ENCODE measurements at places on chromosomes 1 and 21.

- DNase-seq = no peak
Measured at GRCh38 chr1:66764994-66765578, 12.8 kb downstream of the DYNLT5 start.

DNA sequence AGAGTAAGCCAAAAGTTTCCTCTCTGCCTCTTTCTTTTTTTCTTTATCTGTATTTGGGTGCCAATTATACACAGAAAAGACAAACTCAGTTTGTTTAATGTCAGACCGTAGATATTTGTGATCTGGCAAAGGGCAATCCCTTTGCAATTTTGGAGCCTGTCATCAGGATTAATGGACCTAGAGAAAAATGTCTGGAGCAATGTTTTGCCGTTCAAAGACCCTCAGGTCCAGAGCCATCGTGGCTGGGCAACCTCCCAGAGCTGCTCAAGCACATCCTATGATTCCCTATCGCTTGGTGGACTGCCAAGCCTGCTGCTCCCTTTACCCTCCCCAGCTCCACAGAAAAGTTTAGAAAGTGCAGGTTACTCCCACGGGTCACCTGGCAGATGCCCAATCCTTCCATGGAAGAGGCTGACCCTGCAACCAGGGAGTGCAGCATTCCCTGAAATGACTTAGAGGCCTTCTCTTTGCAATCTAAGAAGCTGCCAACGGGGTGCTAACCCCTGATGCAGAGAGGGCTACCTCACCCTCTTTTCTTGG lies 112.5 kb upstream of the NGF start:
- DNase-seq = no peak

DNA sequence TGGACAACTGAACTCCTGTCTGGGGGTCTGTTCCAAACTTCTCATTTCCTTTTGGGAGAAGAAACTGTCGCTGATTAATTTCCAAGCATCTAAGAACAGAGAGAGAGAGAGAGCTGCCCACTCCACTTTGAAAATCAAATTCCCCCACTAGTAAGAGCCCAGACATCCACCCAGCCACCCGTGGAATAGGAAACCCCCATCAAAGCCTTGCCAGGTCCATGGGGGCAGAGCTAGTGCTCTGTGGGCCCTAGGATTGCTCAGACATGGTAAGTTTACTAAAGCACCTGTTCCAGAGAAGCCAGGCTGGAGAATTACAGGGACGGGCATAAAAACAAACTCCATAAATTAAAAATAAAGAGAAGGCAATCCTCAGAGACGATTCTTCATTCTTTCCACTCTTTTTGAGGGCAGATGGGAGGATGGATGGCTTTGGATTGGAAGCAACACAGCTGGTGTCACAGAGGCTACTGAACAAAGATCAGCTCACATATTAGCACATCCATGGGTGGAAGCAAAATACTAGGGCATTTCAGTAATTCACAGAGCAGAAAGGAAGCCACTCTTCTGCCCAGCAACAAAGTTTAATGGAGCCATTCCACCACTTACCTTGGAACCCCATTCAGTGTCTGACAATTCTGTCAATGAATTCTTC lies 103.9 kb downstream of the COLGALT2 start:
- no peak for DNase-seq

DNA sequence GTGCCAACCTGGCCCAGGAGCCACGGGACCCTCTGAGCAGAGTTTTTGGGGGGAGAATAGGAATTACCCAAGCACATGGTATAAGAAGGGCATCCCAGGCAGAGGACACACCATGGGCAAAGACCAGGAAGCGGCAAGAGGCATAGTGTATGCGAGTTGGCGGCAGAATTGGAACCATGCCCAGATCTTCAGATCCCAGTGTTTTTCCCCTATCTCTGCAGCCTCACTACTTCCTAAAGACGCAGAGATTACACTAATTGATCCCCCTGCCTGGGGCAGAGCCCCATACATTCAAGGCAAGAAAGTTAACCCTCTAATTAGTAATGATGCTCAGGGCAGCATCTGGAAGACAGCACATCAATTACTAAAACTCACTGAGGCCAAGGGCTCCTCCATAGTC lies 48.2 kb downstream of the SYT2 start:
- DNase-seq = no peak

- DNase-seq = no peak
Measured at GRCh38 chr1:112464501-112464900, 44.3 kb upstream of the WNT2B start.

- DNase-seq = no peak
Measured at GRCh38 chr1:230112131-230112701, 45.2 kb downstream of the GALNT2 start.

GRCh38 chr1:53242381-53242780 lies 4.1 kb upstream of the MAGOH start:
- DNase-seq = no peak

- DNase-seq = no peak
Measured at GRCh38 chr1:55427606-55428005, 212.4 kb upstream of the USP24 start.

GRCh38 chr1:93140106-93140505 lies 40.1 kb downstream of the TMED5 start:
- no peak for DNase-seq

- DNase-seq = peak; percentile 34
Measured at GRCh38 chr1:16888860-16889816, 6.6 kb upstream of the RNU1-2 start.

GRCh38 chr1:20048563-20048962 lies 21.4 kb upstream of the PLA2G5 start:
- DNase-seq = no peak

DNA sequence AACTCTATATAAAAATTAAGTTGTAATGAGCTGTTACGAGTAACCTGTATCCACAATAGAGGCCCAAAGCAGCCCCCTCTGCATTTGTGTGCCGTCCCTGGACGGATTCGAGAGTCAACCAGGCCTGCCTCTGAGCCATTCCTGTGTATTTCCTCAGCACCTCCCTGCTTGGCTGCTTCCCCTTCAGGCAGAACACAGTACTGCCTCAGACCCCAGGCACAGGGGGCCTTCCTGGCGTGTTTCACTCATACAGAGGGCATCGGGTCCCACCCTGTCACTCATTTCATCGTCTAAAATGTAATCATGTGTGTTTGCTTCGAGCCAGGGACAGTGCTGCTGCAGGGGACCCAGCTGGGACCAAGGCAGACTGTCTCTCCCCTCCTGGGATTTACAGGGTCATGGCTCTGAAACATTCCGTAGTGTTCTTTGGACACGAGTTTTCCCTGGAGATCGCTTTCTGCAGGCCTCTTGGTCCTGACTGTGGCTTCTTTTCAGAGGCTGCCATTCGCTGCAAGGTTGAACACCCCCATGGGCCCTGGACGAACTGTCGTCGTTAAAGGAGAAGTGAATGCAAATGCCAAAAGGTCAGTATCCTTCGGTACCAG lies 19.4 kb downstream of the LGALS8 start:
- DNase-seq = no peak

- no peak for DNase-seq
Measured at GRCh38 chr1:55815745-55816455, 600.7 kb upstream of the USP24 start.

DNA sequence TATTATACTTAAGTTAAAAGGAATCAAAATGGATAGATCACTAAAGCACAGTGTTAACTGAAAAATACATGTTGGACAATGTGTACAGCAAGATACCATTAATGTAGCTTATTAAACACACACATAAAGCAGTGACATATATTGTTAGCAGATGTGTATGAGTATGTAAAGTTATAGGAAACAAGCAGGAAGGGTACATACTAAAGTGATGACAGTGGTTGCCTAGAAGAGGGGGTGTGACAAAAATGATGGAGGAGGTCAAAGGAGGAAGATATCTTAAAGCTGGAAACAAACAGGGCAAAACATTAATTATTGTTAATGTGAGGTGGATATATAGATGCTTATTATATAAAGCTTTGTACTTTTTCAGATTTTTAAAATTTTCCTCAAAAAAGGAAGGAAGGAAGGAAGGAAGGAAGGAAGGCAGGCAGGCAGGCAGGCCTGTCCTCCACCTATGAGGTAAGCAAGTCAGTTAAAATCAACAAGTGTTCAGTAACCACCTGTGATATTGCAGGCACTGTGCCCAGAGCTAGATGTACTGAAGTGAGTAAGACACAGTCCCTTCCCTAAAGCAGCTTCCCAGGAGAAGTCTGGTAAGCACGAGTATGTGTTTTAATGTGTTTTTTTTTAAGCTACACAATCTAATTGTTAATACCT lies 252.9 kb upstream of the NR5A2 start:
- no peak for DNase-seq

DNA sequence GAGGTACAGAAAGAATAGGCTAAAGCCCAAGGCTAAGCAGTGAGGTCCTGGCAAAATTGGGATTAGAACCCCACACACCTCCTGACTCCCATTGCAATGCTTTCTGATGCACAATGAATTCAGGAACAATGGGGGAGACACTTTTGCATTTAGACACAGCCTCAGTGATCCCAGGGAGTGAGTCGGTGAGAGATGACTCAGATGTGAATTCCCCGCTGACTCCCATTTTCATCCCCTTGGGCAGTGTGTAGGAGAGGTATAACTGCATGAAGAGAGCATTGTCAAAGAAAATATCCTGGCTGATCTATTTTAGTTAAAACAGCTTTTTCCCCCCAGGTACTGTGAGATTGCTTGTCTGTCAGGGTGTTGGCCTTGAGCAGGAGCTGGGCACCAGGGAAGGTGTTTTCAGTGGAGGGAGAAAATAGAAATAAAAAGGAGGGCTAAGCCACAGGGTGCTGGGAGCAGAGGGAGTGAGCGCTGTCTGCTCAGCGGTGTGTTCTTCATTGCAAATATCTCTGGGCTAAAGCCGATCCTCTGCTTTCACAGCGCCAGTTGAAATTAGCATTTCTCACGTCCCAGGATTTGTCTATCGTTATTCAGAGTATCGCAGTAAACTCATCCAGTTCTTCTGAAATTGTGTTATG lies 247.7 kb upstream of the PTBP2 start:
- no peak for DNase-seq

- DNase-seq = no peak
Measured at GRCh38 chr1:224189561-224189960, 6.5 kb downstream of the DEGS1 start.

DNA sequence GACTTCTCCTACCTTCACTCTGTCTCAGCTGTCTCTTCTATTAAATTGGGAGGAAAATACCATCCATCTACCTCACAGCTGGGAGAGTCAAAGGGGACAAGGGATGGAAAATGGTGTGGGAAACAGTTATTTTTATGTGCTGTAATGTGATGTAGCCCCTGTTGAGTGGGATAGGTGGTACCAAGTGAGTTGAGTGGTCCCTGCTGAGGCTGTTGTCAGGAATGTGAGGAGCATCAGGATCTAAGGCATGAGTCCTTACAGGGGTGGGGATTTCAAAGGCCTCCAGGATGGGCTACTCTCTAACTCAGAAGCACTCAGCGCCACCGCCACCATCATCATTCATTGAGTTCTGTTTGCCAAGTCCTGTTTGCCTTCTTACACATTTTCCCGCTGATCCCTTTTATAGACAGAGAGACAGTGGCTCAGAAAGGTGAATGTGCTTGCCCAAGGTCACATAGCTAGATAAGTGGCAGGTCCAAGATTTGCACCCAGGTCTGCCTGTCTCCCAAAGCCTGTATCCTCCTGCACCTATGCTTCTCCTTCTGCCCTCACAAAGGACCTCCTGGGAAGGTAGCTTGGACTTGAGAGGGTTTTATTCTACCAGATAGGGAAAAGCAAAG lies 4.6 kb upstream of the ID3 start:
- no peak for DNase-seq

- DNase-seq = no peak
Measured at GRCh38 chr1:219906924-219907771, 21.2 kb downstream of the SLC30A10 start.

- DNase-seq = no peak
Measured at GRCh38 chr1:202588503-202589189, 121.6 kb downstream of the SYT2 start.

GRCh38 chr1:50829014-50829958 lies 130.8 kb downstream of the FAF1 start:
- DNase-seq = no peak

DNA sequence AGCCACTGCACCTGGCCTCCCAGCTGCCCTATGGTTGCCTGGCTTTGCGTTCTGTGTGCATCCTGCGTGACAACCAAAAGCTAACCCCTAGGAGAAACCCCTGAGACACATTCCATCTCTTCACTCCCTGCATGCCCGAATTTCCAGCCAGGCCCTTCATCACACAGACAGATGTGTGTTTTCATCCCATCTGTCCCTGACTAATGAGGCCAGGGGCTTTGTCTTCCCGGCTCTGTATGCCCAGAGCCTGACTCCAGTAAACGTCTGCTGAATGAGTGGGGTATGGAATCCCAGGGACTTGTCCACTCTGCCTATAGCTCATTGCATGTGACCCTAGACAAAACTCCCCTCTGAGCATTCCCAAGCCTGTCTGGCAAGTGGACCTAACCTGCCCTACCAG lies 9.6 kb downstream of the ESPN start:
- DNase-seq = no peak

DNA sequence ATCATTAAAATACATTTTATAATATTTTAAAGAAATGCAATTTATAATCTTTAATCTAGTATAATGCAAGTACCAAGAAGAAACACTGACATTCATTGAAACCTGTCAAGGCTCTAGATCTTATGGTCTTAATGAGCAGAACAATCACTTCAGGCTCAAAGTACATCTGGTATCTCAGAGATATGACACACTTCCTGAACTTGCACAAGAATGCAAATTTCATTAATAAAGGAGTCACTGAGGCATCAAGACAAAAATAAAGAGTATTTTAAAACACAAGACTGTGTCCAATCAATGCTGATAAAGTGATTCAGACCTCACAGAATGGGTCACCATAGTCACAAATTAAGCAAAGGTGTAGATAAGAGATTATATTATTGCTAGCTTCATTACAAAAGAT lies 178.1 kb downstream of the AK5 start:
- no peak for DNase-seq

DNA sequence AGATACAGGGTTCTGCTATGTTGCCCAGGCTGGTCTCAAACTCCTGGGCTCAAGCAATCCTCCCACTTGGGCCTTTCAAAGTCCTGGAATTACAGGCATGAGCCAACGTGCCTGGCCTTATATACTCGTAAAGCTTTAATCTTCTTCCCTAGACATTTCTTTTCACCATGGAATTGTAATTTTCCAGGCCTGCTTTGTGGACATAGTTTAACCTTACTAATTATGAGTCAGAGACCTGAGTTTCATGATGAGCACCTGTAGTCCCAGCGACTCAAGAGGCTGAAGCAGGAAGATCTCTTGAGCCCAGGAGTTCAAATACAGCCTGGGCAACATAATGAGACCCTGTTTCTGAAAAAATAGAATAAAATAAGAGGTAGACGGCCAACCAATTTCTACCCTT lies 12.3 kb downstream of the PATJ start:
- no peak for DNase-seq

DNA sequence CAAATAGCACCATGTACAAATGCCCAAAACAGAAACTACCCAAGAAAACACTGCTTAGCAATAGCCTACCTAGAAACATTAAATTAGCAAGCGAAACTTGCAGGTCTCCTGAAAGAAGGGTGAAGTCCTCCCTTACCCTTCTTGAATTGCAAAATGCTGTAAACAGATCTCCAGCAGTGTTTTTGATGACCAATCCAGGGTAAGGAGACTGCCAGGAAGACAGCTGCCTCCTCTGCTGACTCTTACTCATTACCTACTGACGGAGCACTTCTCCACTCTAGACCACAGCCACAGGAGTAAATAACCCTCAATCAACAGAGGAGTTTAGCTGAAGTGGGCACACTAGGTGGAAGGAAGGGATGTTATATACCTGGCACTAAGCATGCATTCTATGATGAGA lies 32.2 kb upstream of the GADD45A start:
- DNase-seq = no peak
